Fibroblast of lung (primary cell): ENCODE measurements at places on chromosomes 7 and 10.
A peak's percentile ranks its signal among the peaks of the same experiment; 100 is the strongest.

GRCh38 chr7:46478046-46478445, 557.0 kb upstream of the IGFBP3 start:
- DNase-seq = peak; percentile 83

- peak; percentile 53 for DNase-seq
Observed at GRCh38 chr7:435630-436366, 83.8 kb downstream of the PDGFA start.

GRCh38 chr10:86979977-86980448, 11.7 kb downstream of the ADIRF start:
- no peak for DNase-seq

DNA sequence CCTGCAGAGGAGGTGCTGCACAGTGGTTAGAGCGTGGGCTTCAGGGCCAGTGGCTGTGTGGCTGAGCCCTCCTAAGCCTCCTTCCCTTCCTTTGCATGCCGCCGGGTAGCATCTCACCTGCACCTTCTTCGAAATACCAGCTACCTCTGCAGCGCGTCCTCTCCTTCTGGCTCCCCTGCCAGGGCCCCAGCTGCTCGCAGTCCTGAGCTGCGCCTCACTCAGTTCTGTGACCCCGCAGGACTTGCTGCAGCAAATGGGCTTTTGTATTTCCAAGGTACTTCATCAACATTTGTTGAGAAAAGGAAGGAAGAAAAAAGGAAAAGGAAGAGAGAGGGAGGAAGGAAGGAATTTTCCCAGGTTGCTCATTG, 146.7 kb upstream of the PRR15 start:
- DNase-seq = no peak

DNA sequence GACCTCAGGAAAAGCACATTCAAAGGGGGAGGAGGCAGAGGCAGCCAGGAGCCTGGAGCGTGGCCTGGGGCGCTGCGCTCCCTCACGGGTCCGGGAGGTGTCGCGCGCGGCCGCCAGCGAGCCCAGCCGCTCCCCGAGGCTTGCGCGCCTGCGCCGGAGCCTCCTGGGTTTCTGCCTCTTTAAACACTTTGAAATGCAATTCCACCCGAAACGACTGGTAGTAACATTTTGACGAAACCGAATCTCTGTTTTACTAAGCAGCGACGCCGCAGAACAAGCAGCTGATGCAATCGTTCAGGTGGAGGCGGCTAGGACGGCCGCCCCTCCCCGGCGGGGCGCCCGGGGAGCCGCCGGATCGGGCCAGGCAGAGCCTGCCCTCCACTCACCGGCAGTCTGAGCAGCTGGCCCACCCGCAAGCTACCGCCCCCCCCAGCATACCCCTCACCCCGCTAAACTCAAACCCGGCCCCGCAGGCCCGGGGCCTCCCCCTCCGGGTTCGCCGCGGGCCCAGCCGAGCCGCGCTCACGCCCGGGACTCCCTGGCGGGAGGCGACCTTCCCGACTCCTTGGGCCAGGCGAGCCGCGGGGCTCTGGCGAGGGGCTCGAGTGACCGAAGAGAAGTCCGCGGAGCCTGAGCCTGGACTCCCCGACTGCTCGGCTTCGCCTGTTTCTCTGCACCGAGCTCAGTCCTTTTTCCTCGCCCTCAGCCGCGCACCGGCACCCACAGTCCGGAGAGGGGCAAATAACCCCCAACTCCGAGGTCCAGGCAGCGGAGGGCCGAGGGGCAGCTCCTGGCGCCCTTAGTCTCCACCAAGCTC, 3.2 kb downstream of the MKX start:
- peak; percentile 80 for DNase-seq

GRCh38 chr7:133511708-133512107, 258.8 kb downstream of the EXOC4 start:
- no peak for DNase-seq

GRCh38 chr7:1842321-1843221, 172.5 kb downstream of the ELFN1 start:
- DNase-seq = no peak

DNA sequence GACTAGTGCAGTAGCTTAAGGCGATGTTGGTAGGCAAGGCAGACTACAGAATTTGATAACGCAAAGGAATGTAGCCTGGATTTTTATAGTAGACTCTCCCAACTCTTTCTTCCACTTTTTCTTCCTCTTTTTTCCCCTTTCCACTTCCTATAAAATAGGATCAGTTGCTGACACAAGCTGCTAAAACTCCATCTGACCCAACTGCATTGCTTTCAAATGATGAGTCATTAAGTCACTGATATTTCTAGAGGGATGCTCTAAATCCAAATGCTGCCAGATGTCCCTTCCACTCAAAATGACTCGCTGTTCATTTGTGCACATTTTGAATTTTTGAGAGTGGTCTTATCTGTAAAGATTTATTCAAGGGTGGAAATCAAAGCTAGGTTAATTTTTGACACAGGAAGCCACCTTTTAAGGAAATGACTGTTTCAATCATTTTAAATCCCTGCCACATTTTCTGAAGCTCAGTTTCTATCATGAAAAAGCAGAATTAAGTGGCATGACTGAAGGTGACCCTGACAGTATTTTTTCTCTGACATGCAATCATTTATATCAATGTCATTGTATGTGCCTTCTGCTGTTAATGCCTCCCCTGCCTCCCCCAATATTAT, 25.8 kb upstream of the SFMBT2 start:
- peak; percentile 32 for DNase-seq

- DNase-seq = peak; percentile 50
Observed at GRCh38 chr10:124289851-124290795, 128.6 kb downstream of the OAT start.

GRCh38 chr7:153457746-153458145, 594.5 kb upstream of the DPP6 start:
- no peak for DNase-seq

DNA sequence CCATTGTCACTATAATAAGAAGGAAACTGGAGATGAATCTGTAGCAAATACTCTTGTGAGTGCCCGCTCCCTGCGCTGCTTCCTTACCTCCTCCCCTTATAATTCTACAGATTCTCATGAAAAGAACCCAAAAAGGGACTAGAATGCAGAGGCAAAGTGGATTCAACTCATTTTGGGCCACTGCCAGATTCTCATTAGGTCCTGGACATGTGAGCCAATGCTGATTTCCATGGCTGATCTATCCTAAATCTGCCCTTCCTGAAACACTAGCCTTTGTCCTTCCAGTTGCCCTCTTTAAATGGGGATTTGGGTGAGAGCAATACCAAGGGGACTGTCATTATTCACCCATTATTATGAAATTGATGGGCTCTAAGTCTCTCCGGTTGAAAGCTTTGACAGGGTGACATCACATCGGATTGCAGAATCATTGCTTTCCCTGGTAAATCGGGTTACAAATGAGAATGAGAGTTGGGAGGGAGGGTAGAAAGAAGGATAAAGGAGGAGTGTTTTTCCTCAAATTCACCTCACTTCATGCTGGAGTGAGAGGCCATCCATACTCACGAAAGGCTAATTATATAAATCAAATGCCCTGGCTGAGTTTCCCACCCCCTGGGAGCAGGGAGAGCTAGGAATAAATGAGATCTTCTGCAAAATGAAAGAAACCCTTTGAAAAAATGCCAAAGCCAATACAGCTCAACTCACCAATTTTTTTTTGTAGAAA, 37.5 kb downstream of the PTN start:
- DNase-seq = no peak

DNA sequence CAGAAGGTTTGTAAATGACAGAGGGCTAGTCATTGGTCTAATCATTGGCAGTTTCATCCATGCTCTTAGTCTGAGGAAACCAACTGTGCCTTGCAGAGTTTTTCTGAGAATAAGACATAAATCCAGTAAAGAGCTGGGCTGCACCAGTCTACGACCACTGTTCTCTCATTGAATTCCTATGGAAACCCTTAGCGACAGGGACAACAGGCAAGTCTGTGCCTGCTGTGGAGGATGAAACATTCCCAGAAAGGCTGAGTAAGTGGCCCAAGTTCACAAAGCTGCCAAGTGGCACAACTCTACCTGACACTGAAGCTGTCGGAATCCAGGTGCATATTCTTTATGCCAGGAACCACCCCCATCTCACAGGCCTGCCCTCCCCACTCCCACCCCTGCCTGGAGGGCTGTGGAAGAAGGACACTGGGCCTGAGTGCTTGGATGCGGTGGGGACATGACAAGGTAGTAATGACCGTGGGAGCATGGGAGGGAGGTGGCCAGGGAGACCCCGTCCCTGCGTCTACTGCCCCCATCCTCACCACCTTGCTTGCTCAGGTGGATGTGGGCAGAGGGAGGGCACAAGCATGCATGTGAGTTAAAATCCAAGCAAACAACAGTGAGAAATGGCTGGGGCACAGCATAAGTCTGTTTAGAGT, 58.0 kb downstream of the VSTM4 start:
- no peak for DNase-seq

GRCh38 chr7:50728184-50728583, 54.5 kb downstream of the GRB10 start:
- DNase-seq = peak; percentile 49

- peak; percentile 18 for DNase-seq
Observed at GRCh38 chr7:43077732-43078391, 34.6 kb upstream of the HECW1 start.

GRCh38 chr7:52925332-52925731, 110.1 kb upstream of the POM121L12 start:
- DNase-seq = no peak

DNA sequence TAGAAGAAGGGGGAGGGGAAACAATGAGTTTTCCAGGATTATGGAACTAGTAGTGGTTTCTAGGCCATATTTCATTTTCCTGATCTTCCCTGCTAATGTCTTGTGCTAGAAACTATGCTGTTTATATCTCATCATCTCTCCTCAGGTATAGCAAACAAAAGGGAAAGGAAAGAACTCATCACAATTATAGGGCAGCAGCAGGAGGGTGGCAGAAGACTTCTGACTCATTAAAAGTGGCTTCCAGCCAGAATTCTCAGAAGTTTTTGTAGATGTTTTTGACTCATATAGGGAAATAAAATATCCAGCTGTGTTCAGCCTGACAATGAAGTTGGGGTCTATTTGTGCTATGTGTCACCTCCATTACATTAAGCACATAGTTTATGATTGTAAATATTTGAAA, 6.5 kb downstream of the AHR start:
- peak; percentile 87 for DNase-seq

DNA sequence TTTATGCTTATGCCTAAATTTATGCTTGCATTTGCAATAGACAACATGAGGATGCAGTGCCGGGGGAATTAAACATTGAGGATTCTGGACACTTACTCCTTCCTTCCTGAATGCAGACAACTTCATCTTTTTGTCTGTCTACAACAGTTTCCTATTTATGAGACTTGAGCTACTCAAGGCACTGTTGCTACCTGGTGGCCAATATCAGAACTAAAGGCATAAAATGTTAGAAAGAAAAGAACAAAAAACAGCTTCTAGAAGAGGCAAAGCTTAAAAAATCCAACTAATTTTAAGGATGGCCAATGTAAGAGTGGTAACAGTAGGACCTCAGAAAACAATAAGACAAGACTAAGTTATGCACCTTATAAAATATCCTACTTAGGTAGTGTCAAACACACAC, 144.5 kb upstream of the PTN start:
- DNase-seq = peak; percentile 21
